ENCODE measurements at places on chromosomes 6 and 20. TPM values are rescaled to one million over a fixed set of nuclear protein-coding genes. Genes with fewer than 3 reads are reported as not detected.

The NDRG3 gene
- total RNA-seq, result 11.3 TPM

GRCh38 chr6:16136621-16137450 is 8.0 kb downstream of the MYLIP start:
- DNase-seq, result peak; percentile 27

GRCh38 chr6:17381424-17382147 is 11.8 kb upstream of the CAP2 start:
- DNase-seq, result peak; percentile 18

DNA sequence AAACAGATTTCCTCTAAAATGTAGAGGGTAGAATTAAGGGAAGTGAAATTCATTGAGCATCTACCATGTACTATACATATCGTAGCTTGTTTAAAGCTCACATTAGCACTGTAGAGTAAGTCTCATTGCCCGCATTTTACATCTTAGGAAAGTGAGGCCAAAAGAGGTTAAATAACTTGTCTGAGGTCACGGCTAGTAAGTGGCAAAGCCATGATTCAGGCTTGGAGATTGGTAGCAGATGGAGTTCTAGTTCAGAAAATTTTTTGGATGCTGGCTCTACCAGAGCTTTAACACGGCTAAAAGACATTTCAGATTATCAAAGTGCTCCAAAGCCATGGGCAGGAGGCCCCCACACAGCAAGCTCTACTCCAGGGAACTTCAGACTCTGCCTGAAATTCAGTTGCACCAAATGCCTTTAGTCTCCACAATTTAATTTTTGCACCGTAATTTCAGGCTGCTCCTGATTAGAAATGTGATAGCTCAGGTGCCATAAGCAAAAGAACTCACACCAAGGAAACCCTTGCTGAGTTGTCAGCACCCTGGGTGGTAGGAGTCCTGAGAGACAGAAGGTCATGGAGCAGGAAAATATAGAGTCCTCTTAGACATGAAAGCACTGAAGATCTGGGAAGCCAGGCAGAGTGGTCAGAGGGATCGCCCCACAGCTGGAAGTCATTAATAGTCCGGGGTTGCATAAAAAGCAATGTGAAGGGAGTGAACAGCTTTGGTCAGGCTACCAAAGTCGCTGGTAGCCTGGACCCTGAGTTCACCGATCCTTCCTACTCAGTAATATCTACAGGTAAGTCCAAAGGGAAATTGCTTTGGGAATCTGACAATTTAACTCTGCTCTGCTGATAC is 55.2 kb upstream of the ASIP start:
- no peak for DNase-seq

GRCh38 chr6:161922631-161923119 is 648.8 kb upstream of the AGPAT4 start:
- DNase-seq, result peak; percentile 2

GRCh38 chr6:137351890-137352289 is 132.7 kb upstream of the IFNGR1 start:
- no peak for DNase-seq

DNA sequence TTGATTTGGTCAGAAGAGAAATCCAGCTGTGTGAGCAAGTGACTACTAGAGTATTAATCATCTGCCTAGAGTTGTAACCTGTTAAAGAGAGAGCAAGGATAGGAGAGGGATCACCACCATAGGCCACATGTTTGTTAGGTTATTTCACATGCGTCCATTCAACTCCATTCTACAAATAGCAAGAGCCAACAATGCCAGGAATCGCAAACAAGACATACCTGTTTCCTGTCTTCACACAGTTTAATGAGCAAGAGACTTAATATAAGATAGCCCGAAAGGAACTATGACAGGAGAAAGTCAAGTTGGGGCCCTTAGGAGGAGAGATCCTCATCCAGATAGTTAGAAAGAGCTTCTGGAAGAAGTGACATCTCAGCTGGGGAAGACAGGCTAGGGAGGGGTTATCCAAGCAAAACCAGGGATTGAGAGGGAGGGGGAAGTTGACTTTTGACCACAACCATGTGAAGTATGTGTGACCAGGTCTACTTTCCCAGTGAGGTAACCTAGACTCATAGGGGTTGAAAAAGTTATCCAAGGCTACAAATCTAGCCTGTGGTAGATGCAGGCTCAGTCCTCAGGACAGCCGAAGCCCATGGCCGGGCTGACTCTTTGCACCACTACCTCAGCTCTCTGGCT is 147.4 kb downstream of the ALDH8A1 start:
- DNase-seq, result no peak

GRCh38 chr6:34792605-34793500 is 970 bp downstream of the BLTP3A start:
- DNase-seq, result peak; percentile 35

DNA sequence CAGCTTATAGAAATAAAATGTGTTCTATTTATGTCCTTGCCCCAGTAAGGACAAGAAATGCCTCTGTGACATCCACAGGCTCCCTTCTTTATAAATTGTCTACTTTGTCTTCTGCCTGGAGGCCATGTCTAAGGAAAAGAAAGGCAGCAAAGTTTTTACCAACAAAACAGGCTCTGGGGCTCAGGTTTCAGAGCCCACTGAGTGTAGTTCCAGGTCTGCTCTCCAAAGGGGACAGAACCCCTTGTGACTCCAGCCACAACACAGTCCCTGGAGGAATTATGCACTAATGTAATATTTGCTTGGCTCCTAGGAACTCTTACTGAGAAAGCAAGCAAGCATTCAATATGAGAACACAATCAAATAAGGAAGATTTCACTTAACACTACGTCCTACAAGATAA is 80.1 kb downstream of the PAK5 start:
- no peak for DNase-seq

- no peak for DNase-seq
Observed at GRCh38 chr20:90651-91050, 3.2 kb downstream of the DEFB125 start.

DNA sequence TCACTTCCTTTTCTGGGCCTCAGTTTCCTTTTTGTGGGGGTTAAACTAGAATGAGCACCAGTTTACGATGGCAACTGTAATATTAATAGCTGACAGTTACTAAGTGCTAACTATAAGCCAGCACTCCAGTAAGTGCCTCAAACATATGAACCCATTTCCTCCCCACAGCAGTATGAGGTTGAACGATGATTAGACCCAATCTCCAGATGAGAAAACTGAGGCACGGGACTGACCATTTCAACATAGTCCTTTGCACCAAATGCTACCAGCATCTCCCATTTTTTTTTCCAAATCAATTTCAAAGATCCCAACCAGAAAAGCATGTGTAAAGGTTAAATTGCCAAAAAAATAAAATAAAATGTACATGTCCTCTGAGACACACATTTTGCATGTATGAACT is 7.1 kb downstream of the SLC13A3 start:
- DNase-seq, result no peak
